ENCODE measurements at places on chromosomes 12 and 14. TPM values are rescaled to one million over a fixed set of nuclear protein-coding genes. Genes with fewer than 3 reads are reported as not detected.

DNA sequence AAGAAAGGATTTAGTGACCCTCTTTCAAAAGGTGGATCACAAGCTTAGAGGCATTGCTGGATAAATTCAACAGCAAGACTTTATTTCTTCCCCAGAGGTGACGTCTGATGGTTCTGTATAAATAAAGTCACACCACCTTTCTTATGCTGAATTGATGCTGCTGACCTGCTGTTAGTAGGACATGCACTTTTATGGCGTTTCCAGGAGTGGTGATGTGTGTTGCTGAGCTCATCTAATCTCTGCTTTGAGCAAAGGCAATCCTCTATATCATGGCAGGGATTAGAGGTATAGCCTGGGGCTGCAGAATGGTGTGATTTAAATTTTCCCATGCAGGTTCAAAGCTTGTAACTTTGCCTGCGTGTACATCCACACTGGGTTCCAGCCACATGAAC is 94.9 kb downstream of the ETV6 start:
- DNase-seq = no peak

GRCh38 chr12:32249777-32250176 is 143.1 kb downstream of the BICD1 start:
- no peak for DNase-seq

DNA sequence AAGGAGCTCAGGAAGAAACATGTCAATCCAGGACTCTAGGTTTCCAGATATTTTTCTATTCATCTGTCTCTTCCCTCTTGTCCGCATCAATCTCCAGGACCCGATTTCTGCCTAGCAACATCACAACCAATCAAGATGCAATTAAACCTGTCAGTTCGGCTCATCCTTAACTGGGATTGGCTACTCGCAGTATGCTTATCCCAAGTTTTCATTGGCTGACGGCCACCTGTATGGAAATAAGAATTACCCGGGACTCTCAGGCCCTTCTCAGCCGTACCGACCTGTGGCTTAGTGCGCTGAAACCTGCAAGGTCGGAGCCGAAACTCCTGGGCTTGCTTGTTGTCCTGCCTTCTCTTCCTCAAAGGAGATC is 20.4 kb upstream of the ATP5MC2 start:
- DNase-seq = peak; percentile 54

DNA sequence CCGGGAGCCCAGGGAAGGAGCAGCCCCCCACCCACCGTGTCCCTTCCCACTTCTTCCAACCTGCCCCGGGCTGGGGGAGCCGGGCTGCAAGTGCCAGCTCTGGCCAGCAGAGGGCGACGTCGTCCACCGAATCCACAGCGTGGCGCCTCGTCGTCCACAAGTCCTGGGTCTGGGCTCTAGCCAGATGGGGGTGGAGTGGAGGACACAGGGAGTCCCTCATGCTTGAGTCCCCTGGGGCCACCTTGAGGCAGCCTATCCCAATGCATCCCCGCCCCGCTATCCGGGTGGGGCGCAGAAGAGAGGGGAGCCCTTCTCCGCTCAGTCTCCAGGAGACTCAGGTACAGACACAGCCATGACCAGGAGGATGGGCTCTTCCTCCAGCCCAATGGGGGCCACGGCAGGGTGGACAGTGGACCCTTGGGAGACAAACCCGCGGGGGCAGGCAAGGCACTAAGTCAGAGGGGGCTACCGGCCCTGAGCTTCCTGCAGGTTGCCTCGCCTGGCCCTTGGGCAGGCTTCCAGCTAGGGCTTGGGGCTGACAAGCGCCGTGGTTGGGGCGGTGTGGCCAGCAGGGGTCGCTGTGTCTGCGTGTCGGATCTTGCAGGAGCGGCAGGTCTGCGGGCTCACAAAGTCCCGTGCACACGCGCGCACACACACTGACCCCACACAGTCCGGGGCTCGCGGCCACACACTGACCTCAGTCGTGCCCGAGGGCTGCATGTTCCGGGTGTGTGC is 5.5 kb downstream of the AQP5 start:
- DNase-seq = peak; percentile 85

GRCh38 chr12:19826980-19827550 is 387.8 kb downstream of the AEBP2 start:
- no peak for DNase-seq

DNA sequence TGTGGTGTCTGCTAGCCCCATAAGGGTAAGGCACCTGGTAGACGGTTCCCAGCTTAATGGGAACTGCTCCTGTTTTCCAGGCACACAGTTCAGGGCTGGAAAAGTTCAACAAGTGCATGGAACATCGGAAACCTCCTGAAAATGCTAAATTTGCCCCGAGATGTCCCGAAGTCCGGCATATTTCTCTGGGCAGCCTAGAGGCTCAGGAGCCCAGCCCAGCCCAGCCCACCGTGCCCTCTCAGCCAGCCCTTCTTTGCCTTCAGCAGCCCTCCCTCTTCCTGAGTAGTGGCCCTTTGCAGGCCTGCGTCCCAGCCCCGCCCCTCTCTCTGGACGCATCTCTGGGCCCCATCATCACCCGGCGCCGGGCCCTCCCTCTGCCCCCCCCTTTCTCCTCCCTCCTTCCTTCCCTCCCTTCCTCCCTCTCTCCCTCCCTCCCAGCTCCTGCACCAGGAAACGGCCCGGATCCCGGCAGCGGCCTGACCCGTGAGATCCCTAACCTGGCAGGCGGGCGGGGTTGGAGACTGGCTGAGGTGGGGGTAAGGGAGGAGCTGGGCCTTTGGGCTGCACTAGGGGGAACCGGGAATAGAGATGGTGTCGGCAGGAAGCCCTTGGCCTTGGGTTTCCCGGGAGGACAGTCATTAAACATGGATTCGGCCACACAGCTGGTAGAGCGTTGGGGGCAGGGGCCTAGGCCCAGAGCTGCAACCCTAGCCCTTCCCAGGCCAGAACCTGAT is at the start of gene BCL2L2:
Gene BCL2L2, plus strand, starts transcription at position 422 of the 734 bp plus-strand sequence. CDS start 935 bp downstream, outside the sequence.
- DNase-seq = peak; percentile 84

DNA sequence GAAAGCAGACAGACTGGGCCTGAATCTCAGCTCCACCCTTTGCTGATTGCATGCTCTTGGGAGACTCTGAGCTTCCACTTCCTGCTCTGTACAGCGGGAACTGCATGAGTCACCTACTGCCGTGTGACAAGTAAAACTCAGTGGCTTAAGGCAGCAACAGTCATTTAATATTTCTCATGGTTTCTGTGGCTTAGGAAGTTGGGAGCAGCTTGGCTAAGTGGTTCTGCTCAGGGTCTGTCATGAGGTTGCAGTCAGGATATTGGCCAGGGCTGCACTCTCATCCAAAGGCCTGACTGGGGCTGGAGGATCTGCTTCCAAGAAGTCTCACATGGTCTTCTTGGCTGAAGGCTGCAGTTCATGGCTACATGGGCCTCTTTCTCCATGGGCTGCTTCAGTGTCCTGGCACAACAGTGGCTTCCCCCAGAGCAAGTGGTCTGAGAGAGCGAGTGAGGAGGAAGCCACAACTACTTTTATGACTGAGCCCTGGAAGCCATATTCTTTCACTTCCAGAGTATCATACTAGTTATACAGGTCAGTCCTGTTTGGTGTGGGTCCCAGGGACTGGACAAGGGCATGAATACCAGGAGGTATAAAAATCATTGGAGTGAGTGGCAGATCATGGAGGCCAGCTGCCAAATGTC is 49.7 kb downstream of the FAM222A start:
- DNase-seq = peak; percentile 35

GRCh38 chr14:81594012-81594411 is 60.4 kb upstream of the SEL1L start:
- no peak for DNase-seq

- no peak for DNase-seq
Measured at GRCh38 chr12:148676-149416, 65.1 kb downstream of the SLC6A12 start.

- DNase-seq = peak; percentile 53
Measured at GRCh38 chr12:119229837-119230236, 51.1 kb downstream of the HSPB8 start.

- DNase-seq = no peak
Measured at GRCh38 chr12:26806556-26806955, 26.4 kb downstream of the ITPR2 start.

GRCh38 chr14:64630778-64631177 is 73.4 kb upstream of the PLEKHG3 start:
- no peak for DNase-seq

- DNase-seq = no peak
Measured at GRCh38 chr12:537772-538171, 78.0 kb downstream of the B4GALNT3 start.

- no peak for DNase-seq
Measured at GRCh38 chr12:128695697-128696096, 128.1 kb downstream of the SLC15A4 start.

GRCh38 chr12:101173197-101173749 is 36.8 kb downstream of the SLC5A8 start:
- DNase-seq = no peak

GRCh38 chr12:111424793-111425251 is 19.1 kb downstream of the SH2B3 start:
- no peak for DNase-seq

CLEC4D gene
- not detected for total RNA-seq

PELI2 gene
- 14.0 TPM for total RNA-seq

OTOGL gene
- total RNA-seq = 0.16 TPM

PLXNC1 gene
- total RNA-seq = 6.1 TPM

KRT85 gene
- total RNA-seq = not detected

HELB gene
- total RNA-seq = 3.0 TPM

PIK3C2G gene
- total RNA-seq = 0.09 TPM

SDR9C7 gene
- total RNA-seq = not detected

All from fibroblast of the aortic adventitia (primary cell).